M059J (cell line): ENCODE measurements at places on chromosomes 6 and 20.

DNA sequence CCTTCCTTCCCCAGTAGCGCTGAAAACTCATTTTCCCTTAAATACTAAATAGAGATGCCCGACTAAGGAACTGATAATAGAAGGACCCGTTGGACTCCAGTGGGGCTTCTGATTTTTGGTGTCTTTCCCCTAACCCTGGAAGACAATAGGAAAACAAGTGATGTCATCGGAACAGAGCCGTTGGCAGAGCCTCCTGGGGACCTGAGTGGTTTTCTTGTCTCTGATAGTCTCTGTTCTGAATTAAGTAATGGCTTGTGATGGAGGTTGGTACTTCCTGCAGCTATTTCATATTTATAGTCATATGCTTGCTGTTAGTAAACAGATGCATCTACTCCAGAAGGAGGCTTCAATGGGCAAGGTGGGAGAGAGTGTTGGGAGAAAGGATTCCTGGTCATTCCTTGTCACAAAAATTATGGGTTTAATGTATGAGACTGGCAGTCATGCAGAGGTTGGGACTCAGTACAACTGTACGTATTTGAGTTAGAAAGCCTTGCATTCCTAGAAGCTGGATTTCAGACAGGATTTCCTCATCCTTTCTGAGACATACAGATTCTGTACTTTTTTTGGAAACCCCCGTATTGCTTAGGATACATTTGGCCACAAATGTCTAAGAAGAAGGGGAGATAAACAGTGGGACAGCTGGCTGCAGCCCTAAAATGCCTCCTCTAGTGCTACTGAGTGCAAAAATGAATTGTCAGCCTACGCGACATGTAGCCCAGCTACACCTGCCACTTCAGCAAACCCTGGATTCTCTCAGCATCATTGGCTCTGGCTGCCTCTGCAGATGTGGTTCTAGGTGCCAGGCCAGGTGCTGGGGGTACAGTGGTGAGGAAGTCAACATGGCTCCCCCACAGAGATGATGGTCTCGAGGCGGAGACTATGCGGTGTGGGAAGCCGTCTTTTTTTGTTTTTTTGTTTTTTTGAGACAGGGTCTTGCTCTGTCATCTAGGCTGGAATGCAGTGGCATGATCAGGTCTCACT, 38.1 kb downstream of the CDS2 start:
- DNase-seq = no peak

DNA sequence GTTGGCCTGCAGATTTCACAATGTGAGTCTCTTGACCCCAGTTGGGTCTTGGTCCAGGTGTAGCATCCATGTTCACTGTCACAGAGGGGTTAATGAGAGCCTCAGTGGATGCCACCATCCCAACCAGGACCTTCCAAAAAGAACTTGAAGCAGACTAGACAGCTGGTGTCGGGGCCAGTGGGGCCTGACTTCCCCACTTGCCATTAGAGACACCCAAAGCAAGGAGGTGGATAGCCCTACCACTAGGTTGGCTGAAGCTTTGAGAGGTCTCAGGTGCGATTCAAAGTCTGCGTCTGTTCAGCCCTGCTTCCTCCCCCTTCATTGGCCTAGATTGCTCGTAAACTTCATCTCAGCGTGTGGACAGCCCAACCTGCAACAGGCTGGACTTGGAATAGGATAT, 196.4 kb upstream of the RREB1 start:
- DNase-seq = no peak

- DNase-seq = peak; percentile 79
Observed at GRCh38 chr6:45514454-45515230, 136.9 kb upstream of the SUPT3H start.

- DNase-seq = no peak
Observed at GRCh38 chr6:133855276-133855990, 33.5 kb upstream of the TCF21 start.

GRCh38 chr6:168293636-168294530, 25.7 kb downstream of the DACT2 start:
- no peak for DNase-seq

- peak; percentile 95 for DNase-seq
Observed at GRCh38 chr20:10982692-10983091, 308.9 kb upstream of the JAG1 start.

GRCh38 chr20:60060593-60060992, 102.4 kb downstream of the CDH26 start:
- no peak for DNase-seq

DNA sequence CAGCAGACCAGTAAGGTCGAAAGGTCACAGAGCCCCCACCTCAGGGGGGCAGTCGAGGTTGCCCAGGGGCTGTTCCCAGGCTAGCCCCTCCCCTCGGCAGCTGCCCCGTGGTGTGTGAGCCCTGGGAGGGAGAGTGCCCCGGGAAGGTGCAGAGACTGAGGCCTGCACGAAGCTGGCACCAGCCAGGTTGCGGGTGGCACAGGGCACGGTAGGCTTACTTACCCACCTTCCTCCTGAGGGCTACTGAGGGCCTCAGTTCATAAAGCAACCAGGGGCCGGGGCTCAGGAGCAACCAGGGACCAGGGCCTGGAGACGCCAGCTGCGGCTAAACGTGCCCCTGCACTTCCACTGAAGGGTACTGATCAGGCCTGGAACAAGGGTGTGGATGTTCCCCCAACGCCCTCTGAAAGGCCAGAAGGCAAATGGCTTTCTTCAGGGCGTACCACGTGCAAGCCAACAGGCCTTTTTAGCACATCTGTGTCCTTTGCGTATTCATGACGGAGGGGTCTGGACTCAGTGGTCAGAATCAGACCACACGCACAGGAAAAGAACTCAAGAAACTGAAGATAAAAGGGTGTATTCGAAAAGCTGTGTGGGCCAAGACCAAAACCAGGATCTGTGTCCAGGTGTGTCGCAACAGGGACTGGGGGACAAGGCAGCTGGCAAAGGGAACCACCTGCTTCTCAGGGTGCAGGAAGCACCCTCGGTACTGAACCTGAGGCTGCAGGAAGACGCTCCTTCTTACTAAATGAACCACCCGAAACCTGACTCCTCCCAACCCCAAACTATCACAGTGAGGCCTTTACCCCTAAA, 24.5 kb upstream of the TCFL5 start:
- no peak for DNase-seq

DNA sequence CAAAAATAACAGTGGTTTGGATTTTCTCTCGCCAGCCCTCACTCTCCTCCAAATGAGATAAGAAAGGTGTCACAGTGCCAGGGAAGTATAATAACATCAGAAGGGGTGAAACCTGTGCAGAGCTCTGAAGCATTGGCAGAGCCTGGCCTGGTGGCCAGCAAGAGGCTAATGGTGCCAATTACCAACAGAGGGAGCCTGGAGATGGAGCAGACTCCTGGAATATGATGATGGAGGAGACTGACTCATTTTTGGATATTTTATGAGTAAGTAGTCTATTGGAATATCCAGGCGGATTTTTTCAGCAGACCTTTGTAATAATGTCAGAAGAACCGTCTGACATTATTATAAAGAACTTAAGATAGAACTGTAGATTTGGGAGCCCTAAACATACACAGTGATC, 442.6 kb upstream of the MARCKS start:
- DNase-seq = peak; percentile 93

- peak; percentile 62 for DNase-seq
Observed at GRCh38 chr6:139474145-139475108, 100.0 kb upstream of the CITED2 start.

DNA sequence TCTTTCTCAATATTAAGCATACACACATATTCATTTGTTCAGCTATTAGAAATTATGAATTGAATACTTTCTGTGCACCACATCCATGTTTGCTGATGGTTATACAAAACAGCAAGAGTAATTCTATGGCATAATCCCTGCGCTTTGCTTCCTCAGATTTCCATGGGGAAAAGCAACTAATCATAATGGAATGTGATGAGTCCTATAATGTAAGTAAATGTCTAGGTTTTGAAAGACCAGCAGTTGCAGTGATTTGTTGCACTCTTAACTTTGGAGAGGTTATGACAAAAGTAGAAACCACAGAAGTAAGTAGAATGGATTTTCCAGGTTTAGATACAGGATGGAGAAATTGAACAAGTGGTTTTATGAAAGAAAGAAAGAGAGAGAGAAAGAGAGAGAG, 652.1 kb downstream of the CBLN4 start:
- peak; percentile 32 for DNase-seq
